ENCODE measurements at places on chromosomes 4 and X.

DNA sequence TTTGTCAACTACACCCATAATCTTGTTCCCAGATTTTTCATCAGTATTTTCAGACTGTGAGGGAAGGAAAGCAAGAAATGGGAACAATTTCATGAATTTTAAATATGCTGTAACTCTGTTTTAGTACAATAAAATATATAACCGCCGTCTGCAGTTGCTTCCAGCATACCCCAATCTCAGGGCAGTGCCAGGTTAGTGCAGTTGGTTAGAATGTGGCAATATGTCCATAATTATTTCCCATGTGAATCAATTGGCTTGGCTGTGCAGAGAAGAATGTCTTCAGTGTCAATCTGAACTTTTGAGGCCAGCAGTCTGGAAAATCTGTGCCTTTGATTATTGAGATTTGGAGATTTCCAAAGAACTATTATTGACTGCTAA is 5.0 kb upstream of the MMAA start:
- DNase-seq = no peak

GRCh38 chrX:136214551-136214950 is 36.6 kb downstream of the MAP7D3 start:
- DNase-seq = no peak

DNA sequence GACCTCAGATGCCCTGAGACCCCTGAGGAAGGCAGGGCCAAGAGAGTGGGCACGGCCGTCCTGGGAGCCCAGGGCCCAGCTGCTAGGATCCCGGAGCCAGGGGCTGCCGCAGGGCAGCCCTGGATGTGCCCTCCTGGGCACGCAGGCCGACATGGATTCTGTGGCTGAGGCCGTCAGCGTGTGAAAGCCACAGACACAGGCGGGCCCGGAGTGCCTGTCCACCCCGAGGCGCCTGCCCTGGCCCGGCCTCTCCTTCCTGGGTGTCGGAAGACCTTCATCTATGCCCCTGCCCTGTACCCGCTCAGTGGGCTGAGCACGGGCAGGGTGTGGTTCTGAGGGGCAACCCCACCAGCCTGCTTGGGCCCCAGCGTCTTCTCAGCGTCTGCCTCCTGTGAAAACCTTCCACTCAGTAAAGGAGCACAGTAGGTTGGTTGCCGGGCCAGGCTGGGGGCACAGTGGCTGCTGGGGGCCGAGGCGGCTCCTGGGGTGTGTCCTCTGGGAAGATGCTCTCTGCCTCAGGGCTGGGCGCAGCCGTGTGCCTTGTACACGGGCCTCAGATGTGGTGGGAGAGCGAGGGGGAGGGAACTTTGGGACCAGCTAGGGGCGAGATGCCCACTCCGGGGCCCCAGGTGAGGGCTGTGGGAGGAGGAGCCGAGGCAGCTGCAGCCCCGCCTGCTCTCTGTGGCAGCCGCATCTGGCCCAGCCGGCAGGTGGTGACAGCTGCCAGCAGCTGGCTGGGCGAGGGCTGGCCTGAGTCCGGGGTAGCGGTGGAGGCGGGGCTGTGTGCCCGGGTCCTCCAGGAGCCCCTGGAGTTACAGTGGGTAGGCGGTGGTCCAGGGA is 20.8 kb downstream of the FGFRL1 start:
- DNase-seq = peak; percentile 90

DNA sequence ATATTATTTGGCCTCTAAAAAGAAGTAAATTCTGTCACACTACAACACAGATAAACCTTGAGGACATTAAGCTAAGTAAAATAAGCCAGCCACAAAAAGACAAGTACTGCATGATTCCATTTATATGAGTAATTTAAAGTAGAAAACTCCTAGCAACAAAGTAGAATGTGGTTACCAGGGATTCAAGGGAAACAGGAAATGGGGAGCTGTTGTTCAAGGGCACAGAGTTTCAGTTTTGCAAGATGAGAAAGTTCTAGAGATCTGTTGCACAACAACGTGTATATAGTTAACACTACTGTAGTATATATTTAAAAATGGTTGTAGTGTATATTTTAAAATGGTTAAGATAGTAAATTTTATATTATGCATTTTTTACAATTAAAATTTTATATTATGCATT is 25.4 kb downstream of the SEC31A start:
- peak; percentile 2 for DNase-seq

- DNase-seq = no peak
Measured at GRCh38 chr4:46211406-46211805, 87.6 kb upstream of the GABRG1 start.

DNA sequence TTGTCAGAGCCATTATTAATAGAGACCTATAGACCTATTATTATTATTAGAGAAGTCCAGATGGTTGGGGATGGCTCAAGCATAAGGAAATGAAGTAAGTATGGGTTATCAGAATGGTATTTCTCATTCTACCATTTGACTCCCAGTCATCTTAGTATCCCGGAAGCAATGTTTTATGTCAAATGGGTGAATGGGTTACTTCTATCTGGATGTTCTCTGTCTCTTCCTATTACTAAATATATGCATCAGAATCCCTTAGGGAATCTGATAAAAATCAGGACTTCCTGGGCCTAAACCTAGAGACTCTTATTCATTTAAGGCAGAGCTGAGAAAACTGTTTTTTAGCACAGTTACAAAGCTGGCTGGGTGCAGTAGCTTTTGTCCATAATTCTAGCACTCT is 149.9 kb downstream of the SLC10A7 start:
- DNase-seq = no peak

DNA sequence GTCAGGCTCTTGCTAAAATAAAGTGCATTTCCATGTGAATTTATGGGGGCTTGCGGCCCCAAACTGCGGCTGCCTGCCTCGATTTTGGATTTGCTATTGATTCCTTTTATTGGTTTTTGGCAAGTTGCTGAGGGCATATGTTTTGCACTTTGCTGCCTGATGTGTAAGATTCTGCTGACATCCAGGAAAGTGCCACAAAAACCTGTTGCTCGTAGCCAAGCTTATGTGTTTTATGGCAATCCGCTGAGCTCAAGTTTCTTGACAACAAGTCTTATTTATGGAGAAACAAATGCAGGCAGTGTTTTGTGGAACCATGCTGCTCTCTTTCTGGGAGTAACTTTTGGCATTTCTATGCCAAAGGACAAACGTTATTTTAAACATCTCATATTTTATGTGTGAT is 97.3 kb upstream of the DDIT4L start:
- DNase-seq = no peak

GRCh38 chr4:139556724-139557555 is 921 bp upstream of the SETD7 start:
- DNase-seq = peak; percentile 95

GRCh38 chr4:89306486-89307177 is 968 bp downstream of the GPRIN3 start:
- no peak for DNase-seq

- DNase-seq = no peak
Measured at GRCh38 chr4:181504924-181505323, 738.3 kb upstream of the TENM3 start.

DNA sequence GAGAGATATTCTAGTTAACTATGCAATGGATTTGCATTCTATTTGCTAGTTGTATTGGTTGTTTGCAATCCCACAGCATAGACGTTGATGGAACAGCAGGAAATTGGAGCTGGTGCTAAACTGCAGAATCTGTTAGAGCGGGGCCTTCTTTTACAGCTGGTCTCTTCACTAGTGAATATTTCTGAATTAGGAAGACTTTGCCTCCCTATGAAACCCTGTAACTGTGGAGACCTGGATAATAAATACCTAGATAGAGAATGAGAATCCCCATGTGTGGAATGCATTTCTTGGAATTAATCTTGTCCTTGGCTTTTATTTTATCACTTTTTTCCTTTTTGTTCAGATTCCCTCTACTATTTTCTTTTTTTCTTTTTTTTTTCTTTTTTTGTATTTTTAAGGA is 109.7 kb downstream of the SHROOM3 start:
- no peak for DNase-seq

- no peak for DNase-seq
Measured at GRCh38 chr4:96063639-96064038, 223.7 kb downstream of the PDHA2 start.

- DNase-seq = no peak
Measured at GRCh38 chrX:120262859-120263708, 12.5 kb downstream of the ZBTB33 start.

GRCh38 chrX:14504960-14505538 is 24.3 kb upstream of the GLRA2 start:
- no peak for DNase-seq

GRCh38 chr4:2667428-2667827 is 88.7 kb downstream of the TNIP2 start:
- DNase-seq = peak; percentile 40

DNA sequence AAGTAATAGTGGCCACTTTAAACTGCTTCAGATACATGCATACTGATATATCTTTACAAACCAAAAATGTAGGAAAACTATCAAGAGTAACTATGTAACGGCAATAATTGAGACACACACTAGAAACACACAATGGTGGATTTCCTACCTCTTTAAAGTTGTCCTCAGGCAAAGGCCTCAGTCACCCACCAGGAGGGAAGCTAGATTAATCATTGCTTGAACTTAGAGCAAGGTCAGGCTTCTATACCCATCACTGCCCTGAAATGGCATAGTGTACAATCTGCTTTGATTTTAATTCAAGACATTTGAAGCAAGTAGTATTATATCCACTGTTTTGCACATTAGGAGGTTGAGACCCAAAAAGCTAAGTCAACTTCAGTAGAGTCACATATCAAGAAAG is 110.9 kb downstream of the AREG start:
- peak; percentile 41 for DNase-seq

- DNase-seq = no peak
Measured at GRCh38 chr4:183631577-183632198, 27.3 kb downstream of the RWDD4 start.

- DNase-seq = no peak
Measured at GRCh38 chr4:123423819-123424218, 27.2 kb downstream of the SPRY1 start.

DNA sequence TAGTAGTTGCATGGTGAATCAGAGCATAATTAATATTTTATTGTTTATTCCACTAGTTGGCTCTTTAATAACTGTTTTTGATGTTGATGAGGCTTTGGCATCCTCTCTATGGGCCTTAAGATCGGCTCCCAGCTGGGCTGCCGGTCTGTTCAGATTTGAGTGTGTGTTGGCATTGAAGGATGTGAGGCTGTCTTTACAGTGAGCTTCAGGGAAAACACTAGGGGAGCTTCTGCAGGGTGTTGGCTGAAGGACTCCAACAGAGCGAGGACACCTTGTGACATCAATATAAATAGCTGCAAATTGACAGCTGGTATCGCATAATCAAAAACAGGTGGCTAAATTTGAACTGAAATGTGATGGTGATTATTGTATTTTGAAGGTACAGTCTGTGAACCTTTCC is 322.0 kb downstream of the FSTL5 start:
- peak; percentile 16 for DNase-seq

DNA sequence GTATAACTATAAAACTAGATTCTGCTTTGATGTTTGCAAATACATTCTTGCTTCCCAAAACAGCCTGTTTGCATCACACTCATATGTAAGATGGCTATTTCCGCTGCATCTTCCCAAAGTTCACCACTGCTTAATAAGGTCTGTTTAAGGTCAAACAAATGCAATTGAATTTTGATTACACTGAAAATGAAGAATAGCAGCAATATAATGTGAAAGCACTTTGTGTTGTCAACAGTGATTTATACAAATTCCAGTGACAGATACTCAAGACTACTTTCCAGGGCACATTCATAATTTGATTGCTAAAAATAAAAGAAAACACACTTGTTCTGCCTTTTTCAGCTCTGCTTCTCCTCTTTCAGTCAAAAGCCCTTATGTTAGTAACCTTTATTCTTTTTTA is 8.1 kb upstream of the PGAM4 start:
- no peak for DNase-seq

- DNase-seq = no peak
Measured at GRCh38 chr4:145213245-145213644, 32.9 kb upstream of the OTUD4 start.

DNA sequence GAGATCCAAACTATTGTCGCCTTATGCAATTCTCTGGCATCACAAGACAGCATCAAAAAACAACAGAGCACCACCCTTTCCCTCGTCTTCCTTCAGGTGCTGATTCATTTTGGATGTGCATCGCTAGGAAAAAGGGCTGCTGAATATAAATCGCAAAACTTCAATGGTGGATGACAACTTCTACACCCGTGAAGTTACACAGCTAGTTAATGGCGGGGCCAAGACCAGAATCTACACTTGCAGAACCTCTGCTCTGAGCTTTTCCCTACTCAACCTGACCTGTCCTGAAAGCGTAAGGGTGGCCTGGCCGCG is 674 bp downstream of the GNPDA2 start:
- no peak for DNase-seq

GRCh38 chr4:130233377-130234047 is 1137.6 kb downstream of the C4orf33 start:
- peak; percentile 4 for DNase-seq

- DNase-seq = peak; percentile 42
Measured at GRCh38 chr4:6852582-6852981, 57.0 kb upstream of the TBC1D14 start.

- DNase-seq = peak; percentile 4
Measured at GRCh38 chrX:110938977-110939732, 143.5 kb upstream of the CHRDL1 start.

DNA sequence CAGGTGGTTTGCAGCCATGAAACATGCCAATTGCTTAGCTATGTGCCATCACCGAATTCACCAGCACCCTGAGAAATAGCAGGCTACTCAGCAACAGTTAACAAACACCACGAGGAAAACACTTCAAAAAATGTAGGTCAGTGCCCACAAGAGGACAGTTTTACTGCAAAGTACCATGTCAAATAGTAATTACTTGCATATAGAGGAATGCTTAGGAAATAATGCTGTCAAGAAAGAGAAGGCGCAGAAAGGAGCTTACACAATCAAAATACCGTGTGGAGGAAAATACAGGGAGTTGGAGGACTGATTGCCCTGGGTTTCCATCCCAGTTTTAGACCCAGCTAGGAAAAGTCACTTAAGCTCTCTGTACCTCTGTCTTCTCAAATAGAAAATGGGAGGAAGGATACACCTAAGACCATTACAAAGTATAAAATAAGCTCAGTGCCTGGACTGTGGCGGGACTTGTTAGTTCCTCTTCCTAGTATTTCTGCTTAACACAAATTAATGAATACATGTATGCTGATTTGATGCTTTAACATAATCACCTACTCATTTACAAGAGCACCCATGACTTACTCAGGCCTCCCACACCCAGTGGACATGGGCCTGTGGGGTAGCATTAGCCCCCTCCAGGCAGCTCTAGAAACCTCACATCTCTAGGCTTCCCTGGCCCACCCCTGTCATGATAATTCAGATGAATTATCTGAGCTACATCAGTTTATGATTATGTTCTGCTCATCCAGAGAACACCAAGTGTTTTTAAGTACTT is 44.5 kb upstream of the IL21 start:
- peak; percentile 13 for DNase-seq

DNA sequence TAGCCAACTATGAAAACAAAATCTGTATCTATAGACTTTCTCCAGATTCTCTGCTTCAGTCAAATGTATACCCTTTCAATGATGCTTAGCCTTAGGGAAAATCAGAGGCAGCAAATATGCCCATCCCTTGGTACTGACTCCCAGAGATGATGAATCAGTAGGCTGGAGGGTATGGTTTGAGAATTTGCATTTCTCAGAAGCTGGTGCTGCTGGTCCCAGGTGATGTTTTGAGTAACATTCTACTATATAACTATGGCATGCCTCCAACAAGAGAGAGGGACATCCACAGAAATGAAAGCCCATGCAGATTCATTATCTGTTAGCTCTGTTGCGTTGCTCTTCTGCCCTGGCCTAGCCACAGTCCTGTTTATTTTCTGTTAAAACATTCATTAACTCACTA is 13.6 kb downstream of the TNIP3 start:
- DNase-seq = no peak

All from DMS53 (cell line).